T47D (cell line): ENCODE measurements at places on chromosomes 2 and 18.

- no peak for DNase-seq
These were observed 4.0 kb upstream of the LDLRAD4 start for GRCh38 chr18:13214609-13215008.

DNA sequence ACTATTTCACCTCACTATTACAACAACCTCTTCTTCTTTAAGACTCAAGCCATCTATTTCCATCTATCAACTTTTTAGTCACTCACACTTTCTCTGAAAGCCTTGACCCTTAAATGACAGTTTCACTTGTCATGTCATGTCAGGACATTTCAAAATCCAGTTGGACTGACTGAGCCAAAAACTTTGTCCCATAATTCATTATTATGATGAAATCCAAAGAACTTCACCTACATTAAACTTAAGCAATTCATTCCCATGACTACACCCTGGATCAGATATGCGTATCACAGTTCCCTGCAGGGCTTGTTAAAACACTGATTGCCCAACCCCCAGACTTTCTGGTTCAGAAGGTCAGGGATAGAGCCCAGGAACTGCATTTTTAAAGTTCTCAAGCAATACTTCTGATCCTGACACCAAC, 26.5 kb downstream of the LDAH start:
- DNase-seq = no peak

DNA sequence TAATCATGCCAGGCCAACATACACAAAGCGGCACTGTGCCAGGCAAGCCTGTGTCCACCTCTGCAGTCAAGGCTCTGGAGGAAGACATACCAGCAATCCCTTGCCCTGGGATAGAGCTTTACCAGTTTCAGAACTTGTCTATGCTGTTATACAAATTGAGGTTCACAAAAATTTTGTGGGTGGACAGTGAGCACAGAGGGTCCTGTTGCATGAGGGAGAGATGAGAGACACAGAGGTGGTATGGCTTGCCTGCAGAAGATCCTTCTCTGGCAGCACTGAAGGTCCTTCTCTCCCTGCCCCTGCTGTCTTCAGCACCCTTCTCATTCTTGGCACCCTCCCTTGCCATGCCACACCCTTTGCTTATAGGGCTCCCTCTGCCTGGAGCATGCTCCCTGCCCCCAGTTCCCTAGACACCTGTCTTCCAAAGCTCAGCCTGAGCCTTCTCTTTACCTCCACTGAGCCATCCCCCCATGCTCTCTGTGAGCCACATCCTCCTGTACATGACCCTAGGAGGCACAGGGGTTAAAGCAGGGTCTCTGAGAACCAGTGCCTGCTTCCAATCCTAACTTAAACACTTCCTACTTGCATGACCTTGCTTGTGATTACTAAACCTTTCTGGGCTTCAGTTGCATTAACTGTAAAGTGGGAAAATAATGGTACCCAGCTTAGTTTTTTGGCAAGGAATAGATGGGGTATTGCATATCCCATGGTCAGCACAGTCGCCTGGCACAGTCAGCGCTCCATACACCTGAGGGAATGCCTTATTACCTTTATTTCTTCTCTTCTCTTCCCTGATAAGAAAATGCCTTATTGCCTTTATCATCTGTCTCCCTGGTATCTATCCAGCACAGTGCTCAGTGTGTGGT, 857 bp downstream of the FABP1 start:
- DNase-seq = no peak

- no peak for DNase-seq
These were observed 61.0 kb downstream of the RBMS1 start for GRCh38 chr2:160432633-160433032.

GRCh38 chr18:46261799-46262198, 157.6 kb downstream of the HAUS1 start:
- no peak for DNase-seq

DNA sequence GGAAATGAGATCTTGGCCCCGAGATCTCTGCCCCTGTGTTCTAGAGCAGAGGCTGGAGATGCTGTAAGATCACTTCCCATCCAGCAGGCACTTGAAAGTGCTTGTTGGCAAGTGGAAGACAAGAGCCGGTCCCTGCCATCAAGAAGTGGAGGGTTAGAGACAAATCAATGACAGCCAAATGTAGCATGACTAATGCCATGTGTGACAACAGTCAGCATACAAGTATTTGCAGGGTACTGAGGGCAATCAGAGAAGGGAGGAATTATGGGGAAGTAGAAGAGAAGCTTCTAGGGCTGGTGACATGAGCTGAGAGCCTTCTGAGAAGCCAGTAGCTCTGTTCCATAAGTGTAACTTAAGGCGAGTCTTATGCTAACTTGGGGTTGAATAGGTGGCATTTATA, 58.6 kb downstream of the TMEM17 start:
- DNase-seq = no peak

GRCh38 chr2:149224543-149224942, 105.8 kb upstream of the LYPD6 start:
- no peak for DNase-seq

DNA sequence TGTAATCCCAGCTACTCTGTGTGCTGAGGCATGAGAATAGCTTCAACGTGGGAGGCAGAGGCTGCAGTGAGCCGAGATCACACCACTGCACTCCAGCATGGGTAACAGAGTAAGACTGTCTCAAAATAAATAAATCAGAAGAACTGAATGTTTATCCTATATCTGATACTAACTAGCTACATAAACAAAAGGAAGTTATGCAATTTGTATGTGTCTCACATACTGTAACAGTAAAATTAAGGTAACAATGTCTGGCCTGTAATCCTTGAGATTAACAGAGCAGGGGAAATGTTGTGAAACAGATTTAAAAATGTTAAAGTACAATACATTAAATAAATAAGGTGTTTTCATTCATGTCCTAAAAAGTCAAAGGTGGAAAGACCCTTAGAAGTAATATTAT, 150.8 kb downstream of the MEMO1 start:
- no peak for DNase-seq

GRCh38 chr18:46680784-46681695, 24.0 kb upstream of the LOXHD1 start:
- DNase-seq = no peak

DNA sequence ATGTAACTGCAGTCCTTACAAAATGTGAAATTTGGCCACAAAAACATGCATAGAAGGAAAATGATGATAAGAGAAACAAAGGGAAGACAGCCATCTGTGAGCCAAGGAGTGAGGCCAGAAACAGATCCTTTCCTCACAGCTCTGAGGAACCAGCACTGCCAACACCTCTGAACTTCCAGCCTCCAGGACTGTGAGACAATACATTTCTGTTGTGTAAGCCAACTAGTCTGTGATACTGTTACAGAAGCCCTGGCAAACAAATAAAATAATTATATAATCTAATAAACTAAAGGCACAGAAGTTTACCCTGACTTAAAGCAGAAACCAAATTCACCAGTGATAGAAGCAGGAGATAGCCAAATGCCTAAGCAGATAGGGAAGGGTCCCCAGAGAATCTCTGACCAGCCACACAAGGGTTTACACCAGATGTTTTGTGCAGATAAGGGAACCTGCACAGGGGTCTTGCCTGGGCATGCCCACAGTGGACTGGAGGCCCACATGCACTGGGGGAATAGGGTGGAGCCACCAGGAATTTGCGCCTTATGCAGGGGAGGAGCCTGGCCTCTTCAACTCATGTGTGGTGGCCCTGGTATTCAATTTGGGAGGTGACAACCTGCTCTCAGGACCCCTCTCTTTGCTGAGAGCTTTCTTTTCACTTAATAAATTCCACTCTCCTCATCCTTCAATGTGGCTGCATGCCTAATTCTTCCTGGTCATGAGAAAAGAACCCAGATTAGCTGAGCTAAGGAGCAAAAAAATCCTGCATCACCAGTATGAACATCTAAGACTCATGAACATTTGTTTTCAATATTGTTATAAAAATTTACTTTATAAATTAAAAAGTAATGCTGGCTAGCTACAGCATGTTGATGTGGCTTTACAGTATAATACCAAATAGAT, 3.8 kb upstream of the GCC2 start:
- DNase-seq = no peak

DNA sequence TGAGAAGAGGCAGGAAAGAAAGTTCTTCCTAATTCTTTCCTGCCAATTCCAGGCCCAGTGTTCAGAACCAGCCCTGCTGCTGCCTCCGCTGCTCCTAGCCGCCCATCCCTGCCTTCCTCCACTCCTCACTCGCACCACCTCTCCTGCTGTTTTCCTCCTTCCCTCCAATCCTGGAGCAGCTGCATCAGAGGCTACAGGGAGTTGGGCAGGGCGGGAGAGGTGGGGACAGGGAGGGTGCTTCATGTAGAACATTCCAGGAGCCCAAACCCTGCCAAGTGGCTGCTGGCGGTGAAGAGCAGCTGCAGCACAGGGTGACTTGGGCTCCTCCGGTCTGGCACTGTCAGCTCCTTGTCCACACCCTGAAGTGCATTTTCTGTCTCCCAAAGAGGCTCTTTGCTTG, 176.3 kb downstream of the TNS1 start:
- no peak for DNase-seq
